ENCODE measurements at places on chromosomes 5 and 9.

- DNase-seq, result no peak
Measured at GRCh38 chr9:132242621-132243155, 80.8 kb downstream of the NTNG2 start.

DNA sequence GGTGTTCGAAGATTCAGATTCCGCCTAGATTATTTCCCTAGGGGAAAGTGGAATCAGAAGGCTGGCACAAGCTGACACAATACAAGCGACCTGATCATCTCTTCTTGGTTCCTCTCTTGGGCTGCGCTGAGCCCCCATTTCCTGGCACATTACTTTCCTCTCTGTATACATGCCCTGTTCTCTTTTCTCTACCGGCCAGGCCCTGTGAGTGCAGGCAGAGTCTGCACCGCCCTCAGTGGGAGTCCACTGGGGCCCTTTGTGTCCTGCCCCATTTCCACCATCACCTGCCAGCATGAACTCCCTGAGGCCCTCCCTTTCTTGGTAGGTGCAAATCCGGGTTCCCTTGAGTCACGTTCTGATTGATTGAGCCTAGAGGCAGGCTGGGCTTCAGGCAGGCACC, 287.9 kb downstream of the MSX2 start:
- DNase-seq, result no peak

- no peak for DNase-seq
Measured at GRCh38 chr5:22249209-22249729, 603.9 kb downstream of the CDH12 start.

GRCh38 chr9:8297047-8297446, 497.5 kb upstream of the DMAC1 start:
- DNase-seq, result no peak

GRCh38 chr9:130438382-130438981, 6.3 kb upstream of the ASS1 start:
- no peak for DNase-seq

GRCh38 chr5:179803651-179804554, 2.8 kb downstream of the MGAT4B start:
- no peak for DNase-seq

GRCh38 chr9:69170231-69170630, 3.8 kb upstream of the TJP2 start:
- no peak for DNase-seq

DNA sequence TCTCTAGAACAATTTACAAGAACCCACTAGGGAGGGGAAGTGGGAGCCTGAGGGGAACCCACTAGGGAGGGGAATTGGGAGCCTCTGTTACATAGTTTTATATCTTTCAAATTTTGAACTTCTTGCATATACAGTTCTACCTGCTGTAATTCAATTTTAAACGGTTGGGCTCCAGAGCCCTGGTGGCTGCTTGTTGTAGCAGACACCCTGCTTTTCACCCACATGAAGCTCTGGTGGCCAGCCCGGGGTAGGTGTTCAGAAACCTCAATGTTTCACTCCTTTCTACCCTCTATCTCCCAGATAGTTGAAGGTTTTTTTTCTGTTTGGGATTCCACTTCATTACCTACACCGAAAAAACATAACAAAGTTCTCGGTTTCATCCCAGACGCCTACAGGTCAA, 124.4 kb downstream of the TMEM174 start:
- no peak for DNase-seq

- no peak for DNase-seq
Measured at GRCh38 chr9:68546596-68547390, 6.1 kb upstream of the TMEM252 start.

DNA sequence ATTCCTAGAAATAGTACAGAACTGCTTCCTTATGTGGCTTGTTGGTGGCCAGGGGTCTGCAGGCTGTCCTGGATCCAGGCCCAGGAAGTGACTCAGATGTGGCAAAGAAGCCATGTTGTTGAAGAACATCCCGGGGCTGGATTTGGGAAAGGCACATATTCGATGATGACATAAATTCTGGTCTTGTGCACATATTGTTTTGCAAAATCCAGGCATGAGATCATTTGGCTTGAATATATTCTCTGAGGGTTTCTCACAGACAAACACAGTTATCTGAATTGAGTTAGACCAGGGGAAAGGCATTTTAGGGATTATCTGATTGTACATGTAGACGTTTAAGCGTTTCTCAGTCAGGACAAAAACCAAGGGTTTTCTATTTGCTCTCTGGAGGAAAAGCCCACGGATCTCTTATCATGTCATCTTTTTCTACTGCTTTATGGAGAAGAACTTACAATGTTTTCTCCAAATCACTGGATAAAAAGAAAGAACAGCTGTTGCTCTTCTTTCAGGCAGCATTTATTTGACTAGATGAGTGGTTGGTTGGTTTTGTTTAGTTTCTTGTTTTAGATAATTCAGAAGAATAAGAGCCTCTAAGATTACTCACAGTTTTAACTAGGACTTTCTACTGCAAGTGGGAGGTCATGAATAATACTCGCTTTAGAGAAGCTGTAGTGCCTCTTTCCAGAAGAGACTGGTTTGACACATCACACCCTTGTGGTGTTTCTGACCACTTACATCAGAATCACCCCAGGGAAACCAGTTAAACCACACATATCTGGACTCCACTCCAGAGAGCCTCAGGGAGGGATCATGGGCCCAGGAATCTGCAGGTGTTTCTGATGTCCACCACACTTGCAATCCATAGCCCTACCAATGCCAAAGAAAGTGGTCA, 29.5 kb upstream of the LHFPL2 start:
- DNase-seq, result peak; percentile 98

GRCh38 chr9:69389437-69389995, 64.5 kb downstream of the ENTREP1 start:
- no peak for DNase-seq

GRCh38 chr5:61306531-61307131, 25.4 kb upstream of the ZSWIM6 start:
- DNase-seq, result peak; percentile 59

GRCh38 chr9:137275588-137276472, 1.7 kb upstream of the TOR4A start:
- DNase-seq, result no peak

- no peak for DNase-seq
Measured at GRCh38 chr5:581266-581665, 30.9 kb upstream of the CEP72 start.

DNA sequence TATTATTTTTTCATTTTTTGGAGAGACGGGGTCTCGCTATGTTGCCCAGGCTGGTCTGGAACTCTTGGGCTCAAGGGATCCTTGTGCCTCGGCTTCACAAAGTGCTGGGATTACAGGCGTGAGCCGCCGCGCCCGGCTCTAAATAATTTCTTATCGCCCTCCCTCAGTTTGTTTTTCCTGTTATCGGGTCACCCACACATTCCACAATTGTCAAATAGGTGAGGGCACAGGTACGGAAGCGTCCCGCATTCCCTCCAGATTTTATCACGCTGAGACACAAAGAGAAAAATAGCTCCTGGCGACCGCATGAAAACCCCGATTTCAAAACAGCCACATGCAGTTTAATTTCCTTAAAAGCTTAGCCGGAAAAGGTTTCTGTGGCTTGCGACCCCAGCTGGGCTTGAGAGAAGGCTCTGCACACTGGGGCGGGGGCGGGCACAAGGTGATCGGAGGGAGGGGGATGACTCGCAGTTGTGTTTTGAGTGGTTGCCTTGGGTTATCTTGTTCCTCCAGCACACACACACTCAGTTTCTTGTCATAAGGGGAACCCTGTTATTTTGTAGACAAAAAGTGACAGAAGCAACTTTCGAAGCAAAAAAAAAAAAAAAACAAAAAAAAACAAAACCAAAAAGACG, 717 bp upstream of the IQGAP2 start:
- DNase-seq, result no peak

GRCh38 chr5:143080407-143080806, 310.2 kb downstream of the ARHGAP26 start:
- DNase-seq, result no peak

DNA sequence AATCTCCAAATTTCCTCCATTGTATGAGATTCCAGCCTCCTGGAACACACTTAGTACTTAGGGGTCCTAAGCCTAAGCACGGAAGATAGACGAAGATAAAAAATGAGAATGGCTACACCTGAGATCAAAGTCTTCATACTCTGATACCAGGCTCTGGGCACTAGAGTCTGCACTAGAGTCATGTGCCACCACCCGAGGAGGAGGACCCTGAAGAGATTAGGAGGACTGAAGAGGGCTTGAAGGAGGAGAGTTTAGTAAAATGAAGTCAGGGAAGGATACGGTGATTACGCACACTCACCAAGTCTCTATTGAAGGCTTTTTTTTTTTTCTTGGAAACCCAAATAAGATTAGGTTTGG, 573 bp upstream of the SPATA24 start:
- DNase-seq, result no peak

DNA sequence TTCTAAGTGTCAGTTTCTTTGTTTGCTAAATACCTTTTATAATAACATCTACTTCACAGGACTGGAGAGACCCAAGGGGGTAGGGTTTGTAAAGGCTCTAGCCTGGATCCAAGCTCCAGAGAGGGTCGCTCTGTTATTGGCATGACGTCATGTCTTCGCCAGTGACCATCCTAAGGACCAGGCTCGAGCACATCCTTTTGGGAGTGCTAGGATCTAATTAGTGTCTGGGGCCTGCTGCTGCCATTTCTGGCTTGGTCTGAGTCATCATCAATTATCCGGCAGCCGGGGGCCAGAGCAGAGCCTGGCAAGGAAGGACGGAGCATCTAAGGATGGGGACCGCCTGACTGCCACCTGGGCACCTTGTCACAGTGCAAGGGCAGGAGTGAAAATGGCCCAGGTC, 153.0 kb downstream of the NSG2 start:
- no peak for DNase-seq

GRCh38 chr5:65823204-65823603, 101.2 kb downstream of the NLN start:
- no peak for DNase-seq

DNA sequence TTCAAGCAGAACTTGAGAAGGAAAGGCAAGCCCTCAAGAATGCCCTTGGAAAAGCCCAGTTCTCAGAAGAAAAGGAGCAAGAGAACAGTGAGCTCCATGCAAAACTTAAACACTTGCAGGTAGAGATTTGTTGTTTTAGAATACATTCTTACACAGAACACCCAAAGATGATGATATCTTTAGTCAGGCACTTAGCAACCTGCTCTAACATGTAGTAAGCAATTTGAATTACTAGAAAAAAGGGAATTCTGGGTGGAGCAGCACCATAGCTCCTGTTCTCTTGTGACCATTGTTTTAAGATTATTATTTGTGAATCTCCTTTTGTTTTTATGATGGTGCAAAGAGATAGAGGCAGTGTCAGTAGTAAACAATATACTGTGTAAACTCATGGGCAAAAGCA, 63.1 kb downstream of the RAB14 start:
- no peak for DNase-seq

DNA sequence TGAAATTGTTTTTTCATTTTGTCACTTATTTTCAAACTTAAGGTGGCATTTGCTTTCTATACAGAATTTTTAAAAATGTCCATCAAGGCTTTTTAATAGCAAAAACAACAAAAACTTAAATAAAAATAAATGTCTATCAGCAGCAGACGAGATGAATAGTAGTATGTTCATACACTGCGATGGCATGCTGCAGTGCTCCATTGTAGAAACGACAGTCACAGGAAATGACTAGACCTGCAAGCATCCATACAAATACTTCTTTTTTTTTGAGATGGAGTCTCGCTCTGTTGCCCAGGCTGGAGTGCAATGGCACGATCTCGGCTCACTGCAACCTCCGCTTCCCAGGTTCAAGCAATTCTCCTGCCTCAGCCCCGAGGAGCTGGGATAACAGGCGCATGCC, 41.4 kb downstream of the COL23A1 start:
- DNase-seq, result no peak

- no peak for DNase-seq
Measured at GRCh38 chr9:87722393-87723088, 3.4 kb upstream of the CTSL start.

DNA sequence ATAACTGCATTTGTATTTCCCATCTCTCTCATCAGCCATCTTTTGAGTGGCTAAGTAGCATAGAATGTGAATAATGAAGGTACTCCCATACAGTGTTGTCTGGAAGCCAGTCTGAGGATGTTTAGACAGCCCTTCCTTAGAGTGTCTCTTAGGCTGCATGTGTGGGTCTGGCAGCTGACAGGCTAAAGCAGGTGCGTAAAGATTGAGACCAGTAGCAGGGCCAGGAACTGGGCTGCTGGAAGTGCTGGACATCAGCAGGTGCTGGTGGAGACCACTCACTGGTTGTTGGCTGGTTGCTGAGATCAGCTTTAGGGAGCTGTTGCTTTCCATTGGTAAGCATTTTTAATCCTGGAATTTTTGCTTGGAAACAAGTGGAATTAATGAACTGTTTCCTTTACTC, 197.5 kb downstream of the PCSK5 start:
- no peak for DNase-seq

- DNase-seq, result no peak
Measured at GRCh38 chr5:107604990-107605389, 65.7 kb downstream of the EFNA5 start.

GRCh38 chr9:100652850-100653249, 75.0 kb downstream of the CAVIN4 start:
- DNase-seq, result no peak

DNA sequence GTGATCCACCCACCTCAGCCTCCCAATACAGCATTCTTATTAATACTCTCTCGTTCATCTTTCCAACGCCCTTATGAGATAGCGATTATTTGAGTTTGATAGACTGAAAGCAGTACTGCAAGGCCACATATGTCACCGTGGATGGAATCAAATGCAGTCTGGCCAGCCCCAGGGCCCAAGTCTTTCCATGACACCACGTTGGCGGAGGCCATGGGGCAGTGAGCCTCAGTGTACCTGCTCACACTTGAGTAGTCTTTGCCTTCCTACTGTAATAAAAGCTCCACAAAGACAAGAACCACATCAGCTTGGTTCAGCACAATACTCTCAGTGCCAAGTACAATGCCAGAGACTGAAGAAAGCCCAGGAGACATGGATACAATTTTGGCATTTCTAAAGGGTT, 88.5 kb downstream of the TTLL11 start:
- DNase-seq, result no peak

DNA sequence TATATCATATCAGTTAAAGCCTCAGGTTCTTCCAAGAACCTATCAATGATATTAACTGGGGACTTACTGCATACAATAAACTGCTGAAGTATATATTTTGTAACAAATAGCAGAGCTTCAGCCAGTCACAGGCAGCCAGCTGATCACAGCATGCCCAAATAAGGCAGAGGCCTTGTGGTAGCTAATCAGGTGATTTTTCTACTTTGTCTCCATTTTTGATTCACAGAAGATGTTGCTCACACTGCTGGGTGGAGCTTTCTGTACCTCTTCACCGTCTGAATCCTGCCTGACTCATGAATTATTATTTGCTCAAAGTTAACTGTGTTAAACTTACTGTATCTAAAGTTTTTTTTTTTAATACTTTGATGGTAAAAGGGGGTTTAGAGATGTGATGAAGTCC, 357.4 kb downstream of the PSAT1 start:
- no peak for DNase-seq

- DNase-seq, result no peak
Measured at GRCh38 chr9:131043087-131043486, 34.1 kb downstream of the LAMC3 start.

- no peak for DNase-seq
Measured at GRCh38 chr9:126514037-126514821, 99.5 kb upstream of the LMX1B start.

GRCh38 chr5:87311405-87312279, 44.0 kb downstream of the RASA1 start:
- no peak for DNase-seq

GRCh38 chr9:112487799-112488340, 1.2 kb downstream of the KIAA1958 start:
- no peak for DNase-seq

GRCh38 chr5:156735477-156735876, 114.6 kb upstream of the PPP1R2B start:
- no peak for DNase-seq
